Vagina (tissue), 2 donors: ENCODE measurements at places on chromosomes 4 and X. TPM values are rescaled to one million over a fixed set of nuclear protein-coding genes. Genes with fewer than 3 reads are reported as not detected.

GRCh38 chrX:20056704-20057103 is 60.0 kb downstream of the MAP7D2 start:
- no peak for DNase-seq

DNA sequence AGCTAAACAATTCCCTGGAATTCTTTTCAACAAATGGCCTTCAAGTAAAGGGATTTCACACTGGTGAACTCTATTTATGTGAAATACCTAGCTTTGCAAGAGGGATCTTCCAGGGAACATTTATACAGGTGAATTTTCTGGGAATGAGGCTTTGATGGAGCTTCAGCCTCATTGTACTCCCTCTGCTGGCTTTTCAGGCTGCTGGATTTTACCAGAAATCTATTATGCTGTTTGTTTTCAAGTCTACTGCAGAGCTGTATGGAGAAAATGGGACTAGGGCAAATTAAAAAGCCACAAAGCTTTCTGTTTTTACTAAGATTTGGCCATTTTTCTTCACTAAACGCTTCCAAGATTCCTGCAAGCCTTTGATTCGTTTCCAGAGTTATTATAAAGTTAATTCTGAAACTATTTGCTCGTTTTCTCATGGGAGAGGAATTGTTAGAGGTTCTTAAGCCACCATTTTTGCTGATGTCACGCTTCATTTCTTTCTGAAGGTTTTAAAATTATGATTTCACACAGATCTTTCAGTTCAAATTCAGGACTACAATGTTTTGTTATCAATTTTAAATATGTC is 31.6 kb downstream of the KDM6A start:
- no peak for DNase-seq

DNA sequence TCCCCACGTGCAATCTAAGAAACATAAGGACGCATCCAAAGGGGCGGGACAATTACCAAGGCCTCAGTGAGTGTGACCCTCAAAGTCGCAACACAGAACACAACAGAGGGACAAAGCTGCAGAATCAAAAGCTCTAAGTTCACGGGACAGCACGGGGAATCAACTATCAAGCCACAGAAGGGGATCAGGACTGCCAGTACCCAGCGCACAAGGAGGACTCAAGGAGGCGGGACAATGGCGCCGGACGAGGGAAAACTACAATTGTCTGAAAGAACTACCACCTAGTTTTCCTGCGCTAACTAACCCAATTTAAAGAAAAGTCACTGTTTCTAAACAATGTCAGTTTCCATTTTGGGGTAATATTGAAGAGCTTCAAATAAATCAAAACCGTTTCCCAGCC is 1.3 kb downstream of the FAM53A start:
- DNase-seq = no peak

Gene JCHAIN
- total RNA-seq = 2.7 TPM

DNA sequence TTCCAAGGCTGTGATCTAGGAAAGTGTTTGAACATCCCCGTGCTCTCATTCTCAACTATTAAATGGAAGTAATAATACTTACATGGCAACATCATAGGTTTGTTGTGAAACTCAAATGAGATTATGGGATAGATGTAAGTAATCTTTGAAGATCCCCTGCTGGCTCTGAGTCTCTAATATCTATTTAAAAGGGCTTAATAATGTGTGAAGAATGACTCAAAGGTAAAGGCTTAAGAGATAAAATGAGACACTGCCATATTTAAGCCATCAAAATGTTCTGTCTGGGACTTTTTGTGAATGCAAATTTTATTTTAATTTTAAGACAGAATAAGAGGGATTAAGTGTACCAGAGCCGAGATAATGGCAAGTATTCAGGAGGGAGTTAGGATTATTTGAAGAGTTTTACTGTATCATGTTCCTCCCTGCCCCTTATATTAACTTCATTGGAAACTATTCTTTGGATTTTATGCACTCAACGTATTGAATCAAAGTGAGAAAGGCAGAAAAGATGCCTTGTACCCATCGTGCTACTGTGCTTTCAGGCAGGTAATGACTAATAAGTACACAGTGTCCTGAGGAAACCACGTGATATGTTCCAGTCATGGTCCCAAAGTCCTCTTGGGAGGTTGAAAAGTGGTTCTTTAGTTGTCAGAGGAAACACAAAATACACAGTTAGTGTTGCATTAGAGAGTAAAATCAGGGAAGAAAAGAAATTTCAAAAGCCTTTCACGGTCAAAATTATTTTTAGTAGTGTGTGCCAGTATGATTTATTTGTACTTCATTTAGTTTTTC is 192.4 kb downstream of the RBM46 start:
- no peak for DNase-seq

DNA sequence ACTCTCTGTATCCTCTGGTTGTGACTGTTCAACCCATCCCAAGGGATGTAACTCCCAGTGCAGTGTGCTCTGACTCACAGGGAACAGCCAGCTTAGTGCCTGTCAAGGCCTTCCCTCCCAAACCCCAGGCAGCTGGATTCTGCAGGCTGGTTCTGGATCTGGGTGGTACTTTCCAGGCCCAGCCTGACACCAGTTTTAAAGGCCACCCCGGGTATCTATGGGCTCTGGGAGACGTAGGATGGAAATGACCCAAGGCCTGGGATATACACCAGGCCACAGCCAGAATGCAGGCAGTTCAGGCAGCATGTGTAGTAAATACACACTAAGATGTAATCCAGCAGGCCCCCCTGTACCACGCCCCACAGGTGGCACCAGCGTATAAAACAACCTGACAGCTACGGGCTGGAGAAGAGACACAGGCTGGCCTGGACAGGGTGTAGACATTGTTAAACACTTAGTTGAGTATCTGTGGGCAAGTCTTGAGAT is 64.2 kb downstream of the SPINK2 start:
- no peak for DNase-seq

Gene NFKB1
- total RNA-seq = 38.5 TPM

GRCh38 chrX:21975812-21976211 is 35.3 kb downstream of the SMS start:
- DNase-seq = no peak

- no peak for DNase-seq
Observed at GRCh38 chr4:4694296-4694772, 152.5 kb upstream of the STX18 start.

GRCh38 chr4:23728393-23728792 is 161.5 kb downstream of the PPARGC1A start:
- DNase-seq = no peak

DNA sequence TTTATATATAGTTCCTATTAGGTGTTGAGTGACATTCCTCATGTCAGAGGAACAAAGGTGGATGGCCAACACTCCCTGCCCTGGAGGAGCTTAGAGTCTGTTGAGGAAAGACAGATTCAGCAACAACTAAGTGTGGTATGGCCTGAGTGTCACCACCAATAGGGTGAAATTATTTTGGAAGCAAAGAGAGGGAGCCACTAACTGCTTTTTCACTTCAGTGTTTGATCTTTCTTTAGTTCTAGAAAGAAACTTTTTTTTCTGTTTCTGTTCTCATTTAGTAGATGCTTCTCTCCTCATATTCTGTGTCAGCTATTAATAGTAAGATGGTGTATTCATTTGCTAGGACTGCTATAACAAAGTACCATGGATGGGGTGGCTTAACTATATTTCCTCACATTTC is 81.5 kb downstream of the ARX start:
- DNase-seq = no peak
